ENCODE measurements at places on chromosomes 1 and 21.

GRCh38 chr1:230650300-230650699, 8.0 kb downstream of the COG2 start:
- no peak for DNase-seq

DNA sequence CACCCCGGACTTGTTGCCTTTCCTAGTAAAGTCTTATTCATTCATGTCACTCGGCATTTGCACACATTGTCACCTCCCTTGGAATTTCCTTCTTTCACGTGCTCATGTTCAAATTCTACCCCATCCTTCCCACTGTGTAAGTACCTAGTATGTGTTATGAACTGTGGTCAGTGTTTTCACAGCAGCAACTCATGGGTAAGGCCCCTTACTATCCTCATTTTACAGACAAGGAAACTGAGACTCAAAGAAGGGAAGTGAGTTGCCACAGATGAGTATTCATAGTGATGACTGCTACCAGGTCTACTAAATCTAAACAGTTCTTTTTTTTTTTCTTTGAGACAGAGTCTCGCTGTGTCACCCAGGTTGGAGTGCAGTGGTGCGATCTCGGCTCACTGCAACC, 10.5 kb downstream of the CITED4 start:
- DNase-seq, result no peak

DNA sequence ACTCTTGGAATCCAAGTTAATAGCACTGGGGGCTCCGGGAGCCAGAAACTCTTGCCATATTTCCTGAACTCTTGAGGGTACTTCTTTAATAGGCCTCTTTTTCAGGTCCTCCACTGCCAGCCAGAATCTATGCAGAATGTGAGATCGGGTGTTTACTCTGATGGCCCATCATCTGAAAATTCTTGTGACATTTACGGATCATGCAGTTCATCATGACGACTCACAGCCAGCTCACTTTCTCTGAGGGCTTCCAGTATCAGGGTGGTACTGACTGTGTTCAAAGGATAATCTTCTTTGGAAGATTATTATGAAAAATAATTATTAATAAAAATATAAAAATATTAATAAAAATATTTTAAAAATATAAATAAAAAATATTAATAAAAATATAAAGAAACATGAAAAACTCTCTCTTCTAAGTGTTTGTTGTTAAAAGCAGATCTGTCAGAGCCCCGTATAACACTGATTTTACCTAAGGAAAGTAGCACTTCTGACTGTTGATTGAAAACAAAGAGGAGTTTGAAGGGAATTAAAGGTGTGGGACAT, 194.3 kb upstream of the GREM2 start:
- no peak for DNase-seq

GRCh38 chr1:107530543-107530942, 389.7 kb downstream of the NTNG1 start:
- no peak for DNase-seq

DNA sequence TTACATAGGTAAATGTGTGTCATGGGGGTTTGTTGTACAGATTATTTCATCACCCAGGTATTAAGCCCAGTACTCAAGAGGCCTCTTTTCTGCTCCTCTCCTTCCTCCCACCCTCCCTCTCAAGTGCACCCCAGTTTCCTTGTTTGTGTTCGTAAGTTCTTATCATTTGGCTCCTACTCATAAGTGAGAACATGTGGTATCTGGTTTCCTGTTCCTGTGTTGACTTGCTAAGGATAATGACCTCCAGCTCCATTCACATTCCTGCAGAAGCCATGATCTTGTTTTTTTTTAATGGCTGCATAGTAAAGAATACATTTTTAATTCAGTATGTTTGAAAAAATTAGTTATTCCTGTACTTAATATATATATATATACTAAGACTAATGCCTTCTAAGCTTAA, 107.7 kb downstream of the CLDN17 start:
- no peak for DNase-seq

DNA sequence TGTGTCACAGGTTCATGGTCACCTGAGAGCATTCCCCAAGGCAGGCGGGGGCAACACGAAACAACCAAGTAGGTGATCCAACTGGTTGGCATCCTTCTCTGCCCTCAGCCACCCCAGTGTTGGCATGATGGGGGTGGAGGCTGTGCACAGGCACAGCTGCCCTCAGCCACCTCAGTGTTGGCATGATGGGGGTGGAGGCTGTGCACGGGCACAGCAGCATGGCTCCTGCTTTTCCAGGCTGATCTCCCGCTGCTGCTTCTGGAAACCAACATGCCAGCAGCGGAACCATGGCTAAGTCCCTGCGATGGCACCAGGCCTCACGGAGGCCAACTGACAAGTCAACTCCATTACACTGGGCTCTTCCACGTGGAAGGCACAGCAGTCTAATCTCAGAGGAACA, 447.8 kb downstream of the PTPRU start:
- no peak for DNase-seq

- no peak for DNase-seq
Observed at GRCh38 chr1:27235827-27236226, 1.4 kb downstream of the WDTC1 start.

GRCh38 chr1:219518168-219518906, 94.6 kb downstream of the ZC3H11B start:
- DNase-seq, result no peak

DNA sequence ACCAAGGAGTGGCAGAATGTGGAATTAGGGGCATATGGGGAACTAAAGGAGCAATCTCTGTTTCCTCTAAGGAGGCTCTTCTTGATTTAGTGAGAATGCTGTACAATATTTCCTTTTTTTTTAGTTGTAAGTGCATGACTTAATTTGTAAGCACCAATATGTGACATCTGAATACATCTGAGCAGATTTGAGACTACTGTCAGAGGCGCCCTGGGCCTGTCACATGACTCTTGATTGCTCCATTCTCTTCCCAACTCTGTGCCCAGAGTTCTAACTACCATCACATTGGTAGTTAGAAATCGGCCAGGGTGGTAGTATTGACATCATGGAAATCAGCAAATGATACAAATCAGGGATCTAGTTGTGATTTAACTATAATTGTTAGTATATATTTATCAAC, 110.1 kb upstream of the LMO4 start:
- DNase-seq, result no peak

GRCh38 chr1:117735045-117735992, 129.5 kb downstream of the TENT5C start:
- DNase-seq, result no peak

DNA sequence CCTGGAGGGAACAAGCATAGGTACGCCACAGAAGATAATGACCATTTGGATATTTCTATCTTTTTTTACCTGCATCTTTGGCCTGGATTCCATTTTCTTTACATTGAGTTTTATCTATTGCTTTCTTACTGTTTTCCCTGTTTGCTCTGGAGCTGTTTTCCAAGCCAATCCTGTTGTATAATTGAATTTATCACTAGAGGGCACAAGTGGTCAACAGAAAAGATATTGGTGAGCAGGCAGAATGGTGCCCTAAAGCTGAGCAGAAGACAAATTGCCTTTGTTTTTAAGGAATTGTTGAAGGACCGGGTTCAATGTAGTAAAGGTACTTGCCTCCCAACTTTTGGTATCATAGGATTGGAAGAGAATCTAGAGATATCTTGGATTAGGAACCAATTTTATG, 152.8 kb downstream of the PPP1R12B start:
- DNase-seq, result no peak

GRCh38 chr1:58442114-58442513, 104.4 kb downstream of the OMA1 start:
- no peak for DNase-seq

- no peak for DNase-seq
Observed at GRCh38 chr1:95954585-95954984, 720.6 kb downstream of the RWDD3 start.

- DNase-seq, result no peak
Observed at GRCh38 chr1:12039164-12039525, 19.8 kb downstream of the MIIP start.

GRCh38 chr1:232211149-232211548, 418.8 kb downstream of the SIPA1L2 start:
- no peak for DNase-seq

DNA sequence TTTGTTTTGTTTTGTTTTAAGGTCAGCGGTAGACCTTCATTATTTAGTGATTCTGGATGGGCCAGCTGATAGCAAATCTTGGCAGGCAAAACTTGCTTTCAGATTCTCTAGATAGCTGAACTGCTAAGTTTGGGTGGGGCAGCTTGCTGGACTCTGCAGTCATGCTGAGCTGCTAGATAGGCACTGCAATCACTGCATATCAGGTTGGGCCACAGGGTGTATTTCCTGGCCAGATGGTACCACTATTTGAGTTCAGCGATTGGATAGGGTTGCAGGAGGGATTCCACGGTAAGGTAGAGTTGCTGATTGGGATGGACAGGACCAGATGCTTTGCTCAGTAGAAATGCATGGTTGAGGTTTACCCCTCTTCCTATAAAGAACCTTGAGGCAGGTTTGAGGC, 579.3 kb upstream of the ADGRL4 start:
- DNase-seq, result no peak

DNA sequence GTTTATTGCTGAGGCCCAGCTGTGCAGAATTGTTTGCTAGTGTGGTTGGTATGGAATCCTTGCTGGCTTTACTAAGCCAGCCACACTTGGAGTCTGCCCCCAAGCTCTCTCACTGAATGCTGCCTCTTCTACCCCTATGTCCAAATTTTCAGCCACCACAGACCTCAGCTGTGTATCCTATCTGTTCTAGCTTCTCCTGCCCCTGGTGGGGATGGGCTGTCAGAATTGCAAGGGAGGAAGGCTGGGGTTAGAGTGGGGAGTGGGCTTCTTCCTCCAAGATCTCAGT, 4.4 kb downstream of the NHLH1 start:
- DNase-seq, result no peak

- DNase-seq, result no peak
Observed at GRCh38 chr1:6954591-6954990, 169.3 kb downstream of the CAMTA1 start.

Measured in T-helper 17 cell (primary cell).